ENCODE measurements at places on chromosomes 16 and 17. TPM values are rescaled to one million over a fixed set of nuclear protein-coding genes. Genes with fewer than 3 reads are reported as not detected.

- no peak for DNase-seq
These were observed 37.2 kb downstream of the SKAP1 start for GRCh38 chr17:48392857-48393256.

Gene NOS2
- total RNA-seq = 0.51 TPM

- DNase-seq = peak; percentile 94
These were observed 9.5 kb downstream of the SLC9A5 start for GRCh38 chr16:67258161-67258835.

DNA sequence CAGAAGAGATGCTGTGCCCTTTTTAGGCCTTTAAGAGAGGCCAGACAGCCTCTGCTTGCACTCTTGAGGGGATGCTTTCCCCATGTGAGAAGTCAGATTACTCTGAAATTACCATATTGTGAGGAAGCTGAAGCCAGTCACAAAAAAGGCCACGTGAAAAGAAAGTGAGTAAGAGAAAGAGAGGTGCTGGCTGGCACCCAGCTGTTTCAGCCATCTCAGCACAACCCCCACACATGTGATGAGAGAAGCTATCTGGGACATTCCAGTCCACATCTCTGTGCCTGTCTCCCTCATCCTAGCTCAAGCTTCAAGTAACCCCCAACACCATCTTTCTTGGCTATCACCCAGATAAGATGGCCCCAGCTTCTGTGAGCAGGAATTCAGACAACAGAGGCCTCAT lies 131.4 kb downstream of the HS3ST2 start:
- no peak for DNase-seq

Gene LYRM1
- 41.0 TPM for total RNA-seq

Gene CHD9NB
- total RNA-seq = 0.39 TPM

Gene SMPD3
- under 0.01 TPM for total RNA-seq

DNA sequence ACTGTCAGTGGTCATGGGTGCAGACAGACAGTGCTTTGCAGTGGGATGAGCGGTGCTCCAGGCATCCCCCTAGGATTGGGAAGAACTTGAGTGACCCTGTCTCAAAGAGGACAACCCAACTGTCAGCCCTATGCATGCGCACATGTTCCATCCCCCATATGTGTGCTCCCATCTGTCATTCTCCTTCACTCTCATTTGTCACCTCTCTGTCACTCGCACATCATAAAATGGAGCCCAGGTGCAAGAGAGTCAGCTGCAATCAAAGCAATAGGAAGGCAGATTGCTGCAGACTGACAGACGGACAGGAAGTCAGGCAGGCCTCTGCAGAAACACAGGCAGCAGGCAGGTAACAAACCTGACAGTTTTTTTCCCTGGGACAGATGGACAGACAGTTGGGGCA lies 101.8 kb upstream of the CCL1 start:
- no peak for DNase-seq

Gene FBXW10
- total RNA-seq = not detected

Gene CA7
- not detected for total RNA-seq

GRCh38 chr16:13552062-13552959 lies 367.6 kb upstream of the ERCC4 start:
- DNase-seq = no peak

DNA sequence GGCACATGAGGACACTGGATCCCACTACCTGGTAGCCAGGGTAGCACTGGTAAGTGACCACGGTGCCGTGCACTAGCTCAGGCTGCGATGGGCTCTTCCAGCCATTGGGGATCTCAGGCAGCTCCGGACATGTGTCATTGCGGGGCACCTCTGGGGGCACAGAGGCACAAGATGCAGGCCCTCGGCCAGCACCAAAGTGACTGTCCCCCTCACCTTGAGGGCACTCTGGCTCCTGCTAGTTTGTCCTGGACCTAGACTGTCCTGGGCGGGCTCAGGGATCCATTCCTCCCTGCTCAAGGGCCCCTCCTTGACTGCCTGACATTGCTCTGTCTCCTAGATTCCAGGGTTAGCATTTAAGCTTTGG lies 6.7 kb upstream of the PHF12 start:
- DNase-seq = no peak

- no peak for DNase-seq
These were observed 39.8 kb downstream of the TEX2 start for GRCh38 chr17:64223283-64223682.

GRCh38 chr17:2075336-2076086 lies 20.6 kb downstream of the HIC1 start:
- DNase-seq = no peak

- DNase-seq = no peak
These were observed 223.1 kb upstream of the MAF start for GRCh38 chr16:79823639-79824038.

GRCh38 chr17:76444518-76445311 lies 8.2 kb downstream of the UBE2O start:
- DNase-seq = no peak

- no peak for DNase-seq
These were observed 99.0 kb downstream of the CCDC182 start for GRCh38 chr17:57645950-57646665.
